ENCODE measurements at places on chromosomes 2 and 18. TPM values are rescaled to one million over a fixed set of nuclear protein-coding genes. Genes with fewer than 3 reads are reported as not detected.

Gene GBX2
- total RNA-seq: not detected

Gene CEBPZ
- 59.6 TPM for total RNA-seq

Gene PLCL1
- total RNA-seq: 1.9 TPM

Gene SERPINB11
- not detected for total RNA-seq

Gene IL37
- not detected for total RNA-seq

Gene HES6
- 5.5 TPM for total RNA-seq

Gene SCYGR4
- not detected for total RNA-seq

Gene NCKAP5
- total RNA-seq: 1.6 TPM

Gene CROCC2
- total RNA-seq: not detected

Gene VPS4B
- total RNA-seq: 51.6 TPM

Gene NTSR2
- total RNA-seq: not detected

Gene CCDC141
- total RNA-seq: not detected

Gene ZNF521
- 36.4 TPM for total RNA-seq

Gene TLX2
- not detected for total RNA-seq

Gene SYT4
- not detected for total RNA-seq

Gene HOXD12
- total RNA-seq: 0.33 TPM

Gene PROKR1
- not detected for total RNA-seq

Gene RESP18
- not detected for total RNA-seq

Gene EML6
- 1.1 TPM for total RNA-seq

Gene PRSS56
- total RNA-seq: not detected

Data from uterine smooth muscle cell (primary cell).